ENCODE measurements at places on chromosomes 1 and 21. TPM values are rescaled to one million over a fixed set of nuclear protein-coding genes. Genes with fewer than 3 reads are reported as not detected.

DNA sequence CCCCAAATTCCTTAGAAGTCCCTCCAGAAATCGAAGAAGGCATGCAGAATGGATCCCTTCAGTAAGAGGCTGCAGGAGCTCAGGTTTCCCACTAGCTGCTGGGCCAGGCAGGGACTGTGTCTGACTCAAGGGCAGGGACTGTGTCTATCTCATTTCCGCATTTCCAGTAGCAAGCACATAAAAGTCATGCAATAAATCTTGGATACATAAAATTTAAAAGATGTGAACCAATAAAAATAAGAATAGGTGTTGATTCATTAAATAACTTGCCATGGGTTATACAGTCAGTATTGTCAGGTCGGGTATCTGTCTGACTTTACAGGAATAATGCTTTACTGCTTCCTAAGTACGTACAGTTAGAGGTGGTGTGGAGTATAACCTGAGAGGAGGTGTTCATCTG lies 15.2 kb downstream of the PM20D1 start:
- H3K4me1 ChIP-seq = no peaks in the 10 kb centered on the region
- H3K4me3 ChIP-seq = no peak overlapping the region
- no peaks in the 10 kb centered on the region for H3K36me3 ChIP-seq
- no peak overlapping the region for H3K27ac ChIP-seq

GRCh38 chr1:237894131-237894530 lies 3.4 kb upstream of the ZP4 start:
- no peak for DNase-seq
- H3K27me3 ChIP-seq = no peaks in the 10 kb centered on the region
- no peak overlapping the region for H3K27ac ChIP-seq
- H3K4me3 ChIP-seq = no peak overlapping the region
- no peaks in the 10 kb centered on the region for H3K4me1 ChIP-seq

ST6GALNAC5 gene
- not detected for total RNA-seq

DNA sequence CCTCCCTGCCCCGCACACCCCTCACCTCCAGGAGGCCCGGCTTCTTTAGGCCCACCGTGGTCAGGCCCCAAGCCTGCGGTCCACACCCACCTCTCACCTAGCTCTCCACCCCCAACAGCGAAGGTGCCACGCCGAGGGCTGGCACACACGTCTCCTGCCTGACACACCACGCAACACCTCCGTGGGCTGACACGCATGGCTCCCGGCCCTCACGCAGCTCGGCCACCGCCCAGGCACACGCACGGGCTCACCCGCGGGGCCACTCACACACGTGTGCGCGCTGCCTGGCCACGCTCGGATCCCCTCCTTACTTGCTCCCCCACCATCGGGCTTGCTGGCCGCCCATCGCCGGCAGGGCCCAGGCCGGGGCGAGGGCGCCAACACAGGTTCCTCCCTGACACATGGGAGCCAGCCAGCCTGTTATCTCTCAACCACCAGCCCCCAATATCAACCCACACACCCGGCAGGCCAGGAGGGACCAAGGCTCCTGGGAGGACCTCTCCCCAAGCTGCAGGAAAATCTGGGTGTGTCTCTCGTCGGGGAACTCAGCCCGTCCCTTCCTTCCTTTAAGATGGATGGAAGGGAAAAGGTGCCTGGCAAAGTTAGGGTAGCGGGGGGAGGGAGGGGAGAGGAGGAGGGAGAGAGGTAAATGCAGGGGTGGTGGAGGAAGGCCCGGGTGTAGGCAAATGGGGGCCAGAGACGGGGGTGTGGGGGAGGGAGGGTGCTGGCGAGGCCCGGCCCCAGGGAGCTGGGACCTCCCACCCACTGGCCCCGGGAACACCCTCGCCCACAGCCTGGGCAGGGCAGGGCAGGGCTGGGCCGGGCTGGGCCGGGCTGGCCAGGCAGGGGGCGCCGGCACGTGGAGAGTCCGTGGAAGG lies 546 bp downstream of the ELOVL1 start:
- H3K27me3 ChIP-seq = no peaks in the 10 kb centered on the region
- H3K27ac ChIP-seq = peak overlapping the region; percentile 57
- DNase-seq = peak; percentile 37
- peak overlapping the region; percentile 72 for H3K4me3 ChIP-seq

GRCh38 chr1:153598309-153599172 lies 14.4 kb downstream of the S100A16 start:
- H3K4me1 ChIP-seq = peaks cover 14% of the 10 kb centered on the region
- peak; percentile 78 for DNase-seq
- H3K4me3 ChIP-seq = no peak overlapping the region
- peak overlapping the region; percentile 54 for H3K27ac ChIP-seq
- no peaks in the 10 kb centered on the region for H3K36me3 ChIP-seq

DNA sequence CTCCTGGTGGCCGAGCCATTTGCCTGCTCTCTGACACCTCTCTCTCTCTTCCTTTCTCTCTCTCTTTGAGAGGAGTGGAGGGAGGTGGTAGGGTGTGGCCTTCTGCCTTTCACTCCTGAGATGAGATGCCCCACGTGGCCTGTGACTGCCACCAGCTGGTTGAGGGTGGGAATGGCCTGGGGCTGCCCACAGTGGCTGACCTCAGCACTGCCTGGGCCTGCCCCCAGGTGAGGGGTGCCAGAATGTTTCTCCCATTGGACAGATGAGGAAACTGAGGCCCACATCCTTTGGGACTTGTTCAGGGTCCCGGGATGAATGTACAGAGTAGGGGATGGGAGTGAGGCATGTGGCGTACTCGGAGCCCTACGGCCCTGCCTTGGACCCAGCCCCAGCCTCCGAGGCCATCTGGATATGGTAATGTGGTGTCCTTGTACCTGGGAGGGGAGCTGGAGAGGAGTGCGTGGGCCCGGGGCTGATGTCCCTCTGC lies 12.7 kb upstream of the C1orf167 start:
- no peak overlapping the region for H3K27ac ChIP-seq
- no peaks in the 10 kb centered on the region for H3K4me1 ChIP-seq
- H3K36me3 ChIP-seq = peaks cover 7% of the 10 kb centered on the region
- DNase-seq = peak; percentile 17

DNA sequence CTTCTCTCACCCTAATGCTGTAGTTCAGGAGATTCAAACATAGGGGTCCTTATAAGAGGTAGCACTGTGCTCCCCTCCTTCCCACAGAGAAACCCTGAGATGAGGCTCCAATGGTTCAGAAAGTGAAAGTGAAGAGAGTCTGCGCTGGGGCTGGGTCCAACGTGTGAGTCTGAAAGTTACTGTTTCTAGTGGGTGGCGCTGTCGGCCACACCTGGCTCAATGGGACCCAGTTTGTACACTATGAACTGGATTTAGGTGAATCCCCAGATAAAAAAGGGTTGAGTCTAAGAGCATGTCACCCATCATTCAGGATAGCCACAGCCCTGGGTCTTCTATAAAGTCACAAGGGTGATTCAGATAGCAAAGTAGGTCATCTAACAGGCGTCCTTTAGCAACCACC lies 2.8 kb downstream of the SMCP start:
- no peaks in the 10 kb centered on the region for H3K4me1 ChIP-seq
- DNase-seq = no peak
- H3K27ac ChIP-seq = no peak overlapping the region
- H3K36me3 ChIP-seq = no peaks in the 10 kb centered on the region
- no peaks in the 10 kb centered on the region for H3K27me3 ChIP-seq

DNA sequence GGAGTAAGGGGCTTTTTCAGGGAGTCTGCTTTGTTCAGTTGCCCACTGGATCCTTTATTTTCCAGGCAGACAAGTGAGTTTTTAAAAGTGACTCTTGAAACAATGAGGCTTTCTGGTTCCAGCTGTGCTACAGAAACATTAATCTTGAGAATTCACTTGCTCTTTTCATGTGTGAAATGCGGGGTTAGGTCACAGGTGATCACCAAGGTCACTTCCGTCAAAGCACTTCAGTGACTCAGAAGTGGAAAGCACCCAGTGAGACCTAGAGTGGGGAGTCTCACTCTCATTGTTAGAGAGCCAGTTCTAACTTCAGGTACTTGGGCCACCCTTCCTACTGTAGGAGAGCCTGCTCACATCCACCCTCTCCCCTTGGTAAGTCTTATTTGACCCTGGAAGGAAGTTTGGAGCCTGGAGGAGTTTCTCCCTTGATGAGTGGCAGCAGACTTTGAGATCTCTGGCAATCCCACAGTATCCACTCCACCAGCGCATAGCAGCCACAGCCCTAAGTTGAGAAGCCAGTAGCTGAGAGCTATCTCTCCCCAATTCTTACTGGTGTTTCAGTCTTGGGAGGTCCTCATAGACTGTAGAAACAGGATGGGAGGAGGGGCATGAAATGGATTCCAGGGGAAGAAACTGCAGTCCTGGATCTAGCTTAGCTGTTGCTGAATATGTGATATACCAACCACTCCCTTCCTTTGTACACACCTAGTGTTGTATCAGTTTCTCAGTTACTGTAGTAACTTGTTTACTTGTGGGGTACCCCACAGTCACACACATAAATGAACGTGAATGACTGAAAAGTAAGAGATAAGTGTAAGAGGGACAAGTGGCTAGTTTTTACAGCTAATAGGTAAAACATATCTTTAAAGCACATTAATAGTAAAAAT lies 3.1 kb downstream of the TACSTD2 start:
- H3K4me3 ChIP-seq = no peak overlapping the region
- no peak overlapping the region for H3K27ac ChIP-seq
- no peaks in the 10 kb centered on the region for H3K36me3 ChIP-seq
- H3K27me3 ChIP-seq = no peaks in the 10 kb centered on the region
- peaks cover 22% of the 10 kb centered on the region for H3K4me1 ChIP-seq

DNA sequence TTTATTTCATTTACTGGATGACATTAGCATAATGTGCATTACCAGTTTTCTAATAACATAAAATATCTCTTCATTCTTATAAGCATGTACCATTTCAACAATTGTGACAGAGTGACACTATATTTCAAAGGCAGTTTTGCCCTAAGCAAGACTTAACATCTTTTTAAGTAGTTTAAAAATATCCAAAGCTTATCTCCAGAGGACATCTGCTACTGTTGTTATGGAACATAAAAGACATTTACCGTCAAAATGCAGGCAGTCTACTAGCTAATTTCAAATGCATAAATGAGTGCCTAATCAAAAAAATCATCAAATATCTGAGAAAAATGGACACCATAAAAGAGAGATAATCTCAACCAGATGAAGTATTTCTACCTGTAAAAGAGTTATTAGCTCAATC lies 782.4 kb upstream of the BRINP3 start:
- no peaks in the 10 kb centered on the region for H3K27me3 ChIP-seq
- no peak for DNase-seq
- no peaks in the 10 kb centered on the region for H3K36me3 ChIP-seq
- H3K4me3 ChIP-seq = no peak overlapping the region
- no peak overlapping the region for H3K27ac ChIP-seq

DNA sequence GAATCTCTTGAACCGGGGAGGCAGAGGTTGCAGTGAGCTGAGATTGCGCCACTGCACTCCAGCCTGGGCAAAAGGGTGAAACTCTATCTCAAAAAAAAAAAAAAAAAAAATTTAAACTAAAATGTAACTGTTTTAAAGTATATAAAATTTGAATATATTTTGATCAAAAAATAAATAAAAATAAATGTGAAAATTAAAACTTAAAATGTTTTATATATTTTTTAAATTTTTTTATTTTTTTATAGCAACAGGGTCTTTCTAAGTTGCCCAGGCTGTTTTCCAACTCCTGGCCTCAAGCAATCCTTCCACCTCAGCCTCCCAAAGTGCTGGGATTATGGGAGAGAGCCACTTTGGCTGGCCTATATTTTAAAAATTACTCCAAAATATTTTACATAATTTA lies 15.2 kb upstream of the FAM76A start:
- H3K27ac ChIP-seq = no peak overlapping the region
- H3K27me3 ChIP-seq = peaks cover 2% of the 10 kb centered on the region
- DNase-seq = no peak
- H3K36me3 ChIP-seq = no peaks in the 10 kb centered on the region
- no peaks in the 10 kb centered on the region for H3K4me1 ChIP-seq

- no peak for DNase-seq
- no peaks in the 10 kb centered on the region for H3K36me3 ChIP-seq
- H3K4me3 ChIP-seq = no peak overlapping the region
- no peaks in the 10 kb centered on the region for H3K4me1 ChIP-seq
- no peaks in the 10 kb centered on the region for H3K27me3 ChIP-seq
- H3K27ac ChIP-seq = no peak overlapping the region
Observed at GRCh38 chr1:241451956-241452355, 67.6 kb downstream of the FH start.

TMEM82 gene
- total RNA-seq = not detected
